NCI-H1105 treated with DMSO at 0.1 percent for 48 hours (cell line): ENCODE measurements at places on chromosomes 1 and 21.

DNA sequence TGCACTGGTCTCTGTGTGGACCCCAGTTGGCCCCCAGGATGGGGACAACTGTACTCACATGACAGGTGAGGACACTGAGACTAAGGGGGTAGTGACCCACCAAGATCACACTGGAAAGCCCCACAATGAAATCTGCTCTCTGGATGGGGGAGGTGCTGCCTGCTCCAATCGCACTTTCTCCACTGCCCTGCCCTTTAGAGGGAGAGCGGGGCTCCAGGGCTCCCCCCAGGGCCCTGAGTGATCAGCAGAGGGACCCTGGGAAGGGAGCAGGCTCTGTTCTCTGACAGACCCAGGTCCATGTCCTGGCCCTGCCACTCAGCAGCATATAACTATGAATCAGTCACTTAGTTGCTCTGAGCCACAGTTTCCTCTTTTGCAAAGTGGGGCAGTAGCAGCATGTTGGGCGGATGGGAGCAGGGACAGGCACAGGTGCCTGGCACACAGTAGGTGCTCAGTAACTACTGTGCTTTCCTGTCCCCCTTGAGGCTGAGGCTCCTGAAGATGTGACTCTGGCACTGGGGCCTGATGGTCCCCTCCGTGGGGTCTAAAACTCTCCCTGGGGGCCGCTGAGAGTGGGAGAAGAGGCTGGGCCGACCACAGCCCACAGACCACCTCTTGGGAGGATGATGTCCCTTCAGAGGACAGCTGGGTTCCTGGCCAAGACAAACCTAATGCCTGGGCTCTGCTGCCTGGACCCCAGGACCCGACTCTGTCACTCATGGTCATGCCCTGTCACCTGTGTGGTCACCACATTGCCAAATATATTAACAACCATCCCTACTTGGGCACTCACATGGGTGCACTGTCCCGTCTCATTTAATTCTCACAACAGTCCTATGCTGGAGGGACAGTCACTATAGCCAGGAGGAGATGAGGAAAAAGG is 222.7 kb downstream of the PTPRU start:
- DNase-seq = no peak

- DNase-seq = no peak
Measured at GRCh38 chr1:167081594-167082156, 8.5 kb downstream of the GPA33 start.

GRCh38 chr1:174114788-174115448 is 44.4 kb upstream of the RABGAP1L start:
- peak; percentile 38 for DNase-seq

DNA sequence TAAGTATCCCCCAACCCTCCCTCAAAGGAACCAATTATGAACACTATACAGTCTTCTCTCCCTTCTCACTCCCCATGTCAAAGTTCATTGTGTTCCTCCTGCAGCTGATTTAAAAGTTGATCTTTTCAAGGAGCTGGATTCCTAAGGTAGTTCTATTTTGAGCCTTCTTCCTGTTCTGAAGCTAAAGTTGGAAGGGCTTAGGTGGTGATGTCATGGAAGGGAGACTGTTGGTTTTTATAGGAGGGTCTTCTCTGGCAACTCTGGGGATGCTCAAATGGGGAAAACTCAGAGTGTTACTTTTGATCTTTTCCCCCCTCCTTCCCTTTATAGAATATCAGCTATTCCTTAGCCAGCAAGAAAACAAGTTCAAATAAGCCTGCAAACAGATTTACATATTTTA is 83.0 kb upstream of the AK4 start:
- DNase-seq = no peak

DNA sequence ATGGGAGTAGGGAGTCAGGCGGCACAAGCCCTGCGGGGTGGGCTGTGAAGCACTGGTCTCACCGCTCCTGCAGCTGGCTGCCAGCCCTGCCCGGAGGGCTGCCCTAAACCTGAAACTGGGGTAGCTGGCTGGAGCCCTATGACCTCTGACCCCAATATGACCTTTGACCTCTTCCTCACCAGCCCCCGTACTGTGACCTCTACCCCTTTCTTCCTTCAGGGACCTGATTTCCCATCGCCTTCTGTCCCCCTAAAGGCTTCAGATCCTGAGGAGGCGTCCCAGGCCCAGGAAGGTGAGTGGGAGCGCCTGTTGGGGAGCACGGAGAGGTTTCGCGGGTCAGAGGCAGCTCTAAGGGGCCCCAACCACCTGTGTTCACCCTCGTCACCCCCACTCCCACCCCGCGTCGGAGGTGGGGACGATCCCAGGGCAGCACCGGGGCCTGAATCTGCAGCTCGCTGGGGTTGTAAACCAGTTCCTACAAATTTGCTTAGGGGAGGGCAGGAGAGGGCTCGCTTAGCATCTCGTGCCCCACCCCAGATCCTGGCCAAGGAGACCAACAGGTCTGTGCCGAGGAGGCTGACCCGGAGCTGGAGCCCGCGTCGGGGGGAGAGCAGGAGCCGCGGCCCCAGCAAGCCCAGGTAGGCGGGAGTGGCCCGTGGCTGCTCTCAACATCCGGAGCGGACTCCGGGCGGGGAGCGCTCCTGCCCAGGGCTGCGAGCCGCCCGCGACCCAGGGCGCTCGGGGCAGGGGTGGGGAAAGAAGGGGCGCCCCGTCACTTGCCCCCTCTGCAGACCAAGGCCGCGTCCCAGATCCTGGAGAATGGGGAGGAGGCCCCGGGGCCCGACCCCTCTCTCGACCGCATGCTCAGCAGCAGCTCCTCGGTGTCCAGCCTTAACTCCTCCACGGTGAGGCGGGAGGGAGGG is 7.3 kb downstream of the SYTL1 start:
- DNase-seq = peak; percentile 84

- DNase-seq = no peak
Measured at GRCh38 chr1:48030696-48031365, 33.6 kb upstream of the TRABD2B start.

DNA sequence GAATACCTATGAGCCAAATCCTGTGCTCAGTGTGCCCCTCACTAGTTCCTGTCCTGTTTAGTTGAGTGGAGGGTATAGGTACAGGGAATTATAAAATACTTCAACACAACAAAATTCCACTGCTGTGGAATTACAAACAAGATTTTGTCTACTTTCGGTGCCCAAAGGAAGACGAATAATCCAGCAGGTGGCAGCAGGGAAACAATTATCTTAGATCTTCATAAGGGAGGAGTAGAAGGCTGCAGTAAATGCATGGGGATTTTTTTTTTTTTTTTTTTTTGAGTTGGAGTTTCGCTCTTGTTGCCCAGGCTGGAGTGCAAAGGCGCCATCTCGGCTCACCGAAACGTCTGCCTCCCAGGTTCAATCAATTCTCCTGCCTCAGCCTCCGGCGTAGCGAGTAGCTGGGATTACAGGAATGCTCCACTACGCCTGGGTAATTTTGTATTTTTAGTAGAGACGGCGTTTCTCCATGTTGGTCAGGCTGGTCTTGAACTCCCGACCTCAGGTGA is 2.0 kb upstream of the PIP5K1A start:
- DNase-seq = peak; percentile 74

DNA sequence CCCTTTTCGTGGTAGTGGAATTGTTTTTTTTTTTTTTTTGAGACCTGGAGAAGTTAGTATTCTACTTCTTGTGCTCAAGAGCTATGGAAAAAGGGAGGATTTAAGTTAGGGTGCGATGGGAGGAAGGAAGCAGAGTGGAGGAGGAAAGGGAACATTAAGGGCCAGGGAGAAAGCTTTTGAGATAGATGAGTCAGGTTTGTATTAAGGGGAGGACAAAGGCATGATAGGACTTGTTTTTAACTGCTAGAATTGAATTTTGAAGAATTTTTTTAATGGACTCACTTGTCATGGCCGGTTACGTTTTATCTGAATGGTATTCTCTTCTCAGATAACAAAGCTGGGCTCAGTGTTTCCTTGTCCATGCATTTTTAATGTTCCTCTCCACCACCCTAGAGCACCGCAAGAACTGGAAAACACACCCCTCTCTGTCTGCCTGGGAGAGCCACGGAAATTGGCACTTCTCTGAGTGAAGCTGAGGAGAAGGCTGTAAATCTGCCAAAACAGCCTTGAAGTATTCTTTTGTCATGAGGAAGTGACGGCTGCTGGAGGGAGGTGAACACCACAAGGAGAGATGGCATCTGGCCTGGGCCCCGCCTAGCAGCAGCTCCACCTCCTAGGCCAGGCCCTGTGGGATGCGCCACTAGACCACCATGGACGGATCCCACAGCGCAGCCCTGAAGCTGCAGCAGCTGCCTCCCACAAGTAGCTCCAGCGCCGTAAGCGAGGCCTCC is 3.5 kb downstream of the NIPAL3 start:
- peak; percentile 65 for DNase-seq

GRCh38 chr1:33966346-33967141 is 102.7 kb downstream of the HMGB4 start:
- DNase-seq = no peak
